ENCODE measurements at places on chromosomes 2 and 18. TPM values are rescaled to one million over a fixed set of nuclear protein-coding genes. Genes with fewer than 3 reads are reported as not detected.

The KCNG3 gene
- total RNA-seq: not detected

The CD226 gene
- total RNA-seq: 1.9 TPM

The ZSWIM2 gene
- not detected for total RNA-seq

The ELP2 gene
- total RNA-seq: 70.4 TPM

The PPP1R1C gene
- 1.4 TPM for total RNA-seq

The XPO1 gene
- 140 TPM for total RNA-seq

The ZBTB14 gene
- 10.9 TPM for total RNA-seq

The ERMN gene
- not detected for total RNA-seq

The CTLA4 gene
- not detected for total RNA-seq

The MYL12A gene
- total RNA-seq: 462 TPM

The LRATD1 gene
- total RNA-seq: 16.6 TPM

The FRZB gene
- under 0.01 TPM for total RNA-seq

The SGPP2 gene
- 31.6 TPM for total RNA-seq

The CPSF3 gene
- 53.3 TPM for total RNA-seq

The GPBAR1 gene
- total RNA-seq: 0.43 TPM

The AOX1 gene
- 4.7 TPM for total RNA-seq

The TCF7L1 gene
- total RNA-seq: 0.64 TPM

The HSPD1 gene
- 406 TPM for total RNA-seq

The L3MBTL4 gene
- total RNA-seq: 1.9 TPM

The ZEB2 gene
- not detected for total RNA-seq

The CNDP2 gene
- 45.6 TPM for total RNA-seq

The ANKRD30BL gene
- under 0.01 TPM for total RNA-seq

The OR6B2 gene
- not detected for total RNA-seq

The NCK2 gene
- 106 TPM for total RNA-seq

The RGPD4 gene
- not detected for total RNA-seq

The CCDC150 gene
- total RNA-seq: 4.6 TPM

The PRSS56 gene
- not detected for total RNA-seq

The MAL gene
- 1.3 TPM for total RNA-seq

The ACP1 gene
- total RNA-seq: 81.4 TPM

The TFPI gene
- 19.0 TPM for total RNA-seq

The VSNL1 gene
- total RNA-seq: 8.7 TPM
